Gastrocnemius medialis (tissue), 4 donors: ENCODE measurements at places on chromosomes 2 and 18.

DNA sequence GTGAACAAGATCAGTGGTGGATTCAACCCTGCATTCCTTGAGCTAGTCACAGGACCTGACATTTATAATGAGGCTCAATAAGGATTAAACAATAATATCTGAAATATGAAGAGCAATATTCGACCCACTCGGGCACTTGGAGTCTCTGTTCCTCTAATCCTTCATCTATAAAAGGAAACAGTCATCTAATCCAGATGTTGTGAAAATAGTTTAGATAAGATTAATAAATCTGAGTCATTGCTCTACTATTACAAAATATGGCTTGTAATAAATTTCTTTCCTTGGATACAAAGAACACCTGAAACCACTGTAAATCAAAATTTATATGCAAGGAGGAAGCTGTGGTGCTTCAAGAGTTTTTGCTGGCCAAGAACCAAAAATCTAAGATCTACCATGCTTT is 846.9 kb upstream of the ACVR2A start:
- DNase-seq, result no peak

DNA sequence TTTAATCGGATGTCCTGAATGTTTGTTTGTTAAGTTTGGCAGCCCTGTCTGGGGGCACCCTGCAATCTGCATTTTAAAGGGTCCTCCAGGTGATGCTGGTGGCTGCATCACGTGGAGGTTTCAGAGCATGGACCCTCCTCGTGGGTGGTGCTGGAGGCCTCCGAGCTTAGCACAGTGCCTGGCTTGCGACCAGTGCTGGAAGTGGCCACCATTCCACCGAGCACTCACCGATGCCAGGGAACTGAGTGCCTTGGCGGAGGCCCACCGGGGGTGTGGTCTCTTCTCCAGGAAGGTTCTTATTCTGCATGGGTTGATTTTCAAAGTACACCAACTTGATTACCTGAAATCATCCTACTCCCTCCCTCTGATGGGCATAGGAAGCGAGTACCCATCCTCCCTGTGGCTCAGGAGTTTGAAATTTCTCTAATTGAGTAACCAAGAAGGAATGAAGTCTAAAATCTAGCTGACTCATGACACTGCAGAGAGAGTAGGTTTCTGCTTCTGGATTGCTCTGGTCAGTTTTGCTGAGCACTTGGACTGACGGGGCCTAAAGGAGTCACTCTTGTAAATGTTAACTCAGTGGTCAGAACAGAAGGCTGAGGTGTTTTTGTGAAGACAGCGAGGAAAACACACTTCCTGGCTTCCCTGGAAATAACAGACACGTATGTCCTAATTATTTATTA is 58.1 kb upstream of the SLC66A3 start:
- no peak for DNase-seq

- no peak for DNase-seq
Observed at GRCh38 chr2:107687073-107687472, 139.6 kb upstream of the RGPD4 start.

DNA sequence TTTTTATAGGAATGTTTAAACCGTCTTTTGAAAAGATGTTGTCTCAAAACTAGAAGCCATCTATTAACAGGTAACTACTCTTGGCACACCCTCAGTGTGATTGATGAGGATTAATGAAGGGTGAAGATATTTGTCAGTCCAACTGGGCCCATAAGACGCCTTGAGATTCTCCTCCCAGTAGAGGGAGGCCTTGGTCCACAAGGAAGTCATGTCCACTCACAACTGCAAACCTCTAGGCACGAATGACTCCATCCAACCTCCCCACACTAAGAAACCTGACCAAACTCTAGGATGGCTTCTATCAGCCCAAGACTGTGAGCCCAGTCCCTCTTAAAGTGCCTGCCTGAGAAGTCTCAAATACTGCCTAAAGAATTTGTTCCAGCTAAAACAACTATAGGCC is 19.2 kb upstream of the GRP start:
- no peak for DNase-seq

DNA sequence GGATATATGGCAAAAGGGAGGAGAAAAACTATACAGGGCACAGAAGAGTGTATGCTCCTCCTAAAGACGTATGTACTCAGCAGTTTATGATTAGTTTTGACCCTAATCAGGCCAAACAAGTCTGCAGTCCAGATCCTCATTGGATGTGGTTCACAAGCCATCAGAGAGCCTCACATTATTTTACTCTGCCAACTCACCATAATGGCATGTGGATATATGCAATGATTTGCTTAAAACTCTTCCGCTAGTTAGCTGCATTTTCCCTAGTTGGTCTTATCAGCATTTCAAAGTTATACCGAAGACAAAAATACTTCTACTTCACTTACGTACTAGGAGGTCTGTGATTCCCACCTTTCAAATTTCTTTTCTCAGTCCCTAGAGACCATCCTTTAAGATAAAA is 198.4 kb downstream of the CMPK2 start:
- no peak for DNase-seq

DNA sequence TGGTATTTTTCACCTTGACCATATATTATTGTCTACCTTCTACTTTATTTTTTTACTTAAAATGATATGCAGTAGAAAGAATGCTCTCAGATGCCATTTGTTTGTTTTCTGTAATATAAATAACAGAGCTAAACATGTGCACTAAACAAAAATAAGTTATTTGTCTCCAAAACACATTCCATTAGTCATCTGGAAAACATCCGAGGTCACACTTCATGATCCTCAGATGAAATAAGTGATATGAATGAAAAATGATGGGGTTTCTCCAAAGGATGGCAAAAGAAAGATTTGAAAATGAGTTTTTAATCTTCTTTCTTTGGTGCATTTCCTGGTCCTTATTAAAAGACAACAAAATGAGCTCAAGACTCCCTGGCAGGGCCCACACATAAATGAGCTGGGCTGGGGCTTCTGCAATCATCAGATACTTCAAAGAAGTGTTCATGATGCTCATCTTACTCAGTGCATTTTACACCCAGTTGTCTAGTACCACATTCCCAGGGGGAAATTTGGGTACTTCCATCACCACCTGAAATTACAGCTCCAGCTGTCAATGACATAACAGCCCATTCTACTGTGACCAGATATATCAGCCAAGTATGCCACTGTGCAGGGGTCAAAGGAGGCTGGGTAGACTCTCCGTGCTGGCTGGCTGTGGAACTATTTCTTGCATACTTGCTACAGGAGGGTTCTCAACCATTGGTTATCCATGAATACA is 283.5 kb downstream of the PID1 start:
- no peak for DNase-seq
